ENCODE measurements at places on chromosomes 4 and X.

DNA sequence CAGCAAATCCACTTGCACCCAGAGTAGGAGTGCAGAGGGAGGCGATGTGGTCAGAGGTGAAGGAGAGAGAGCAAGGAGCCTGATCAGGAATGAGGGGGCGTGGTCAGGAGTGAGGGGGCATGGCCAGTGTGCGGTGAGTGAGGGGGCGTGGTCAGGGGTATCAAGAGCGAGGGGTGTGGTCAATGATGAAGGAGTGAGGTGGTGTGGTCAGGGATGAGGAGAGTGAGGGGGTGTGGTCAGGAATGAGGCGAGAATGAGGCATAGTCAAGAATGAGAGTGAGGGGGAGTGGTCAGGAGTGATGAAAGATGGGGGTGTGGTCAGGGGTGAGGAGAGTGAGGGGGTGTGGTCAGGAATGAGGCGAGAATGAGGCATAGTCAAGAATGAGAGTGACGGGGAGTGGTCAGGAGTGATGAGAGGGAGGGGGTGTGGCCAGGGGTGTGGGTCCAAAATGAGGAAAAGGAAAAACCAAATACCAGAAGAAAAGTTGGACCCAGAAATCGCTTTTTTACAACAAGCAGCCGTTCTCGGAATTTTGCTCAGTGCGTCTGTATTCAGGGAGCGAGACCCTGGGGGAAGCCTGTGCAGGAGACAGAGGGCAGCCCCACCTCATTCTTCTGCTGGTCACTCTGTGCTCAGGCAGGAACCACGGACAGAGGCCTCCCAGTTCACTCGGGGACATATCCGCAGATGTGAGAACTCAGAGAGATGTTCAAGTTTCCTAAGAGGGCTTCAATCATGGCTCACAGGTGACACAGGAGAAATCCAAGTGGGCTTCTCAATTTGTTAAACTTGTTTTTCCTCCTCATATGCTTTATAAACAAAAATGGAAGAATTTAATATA lies 47.5 kb downstream of the MAGEA1 start:
- DNase-seq: no peak

GRCh38 chr4:158863296-158863695 lies 94.5 kb downstream of the FNIP2 start:
- no peak for DNase-seq

GRCh38 chrX:57822818-57823217 lies 87.4 kb downstream of the ZXDA start:
- DNase-seq: no peak

GRCh38 chr4:147933316-147933715 lies 201.4 kb downstream of the ARHGAP10 start:
- DNase-seq: no peak

GRCh38 chr4:23882976-23883531 lies 6.8 kb downstream of the PPARGC1A start:
- no peak for DNase-seq

DNA sequence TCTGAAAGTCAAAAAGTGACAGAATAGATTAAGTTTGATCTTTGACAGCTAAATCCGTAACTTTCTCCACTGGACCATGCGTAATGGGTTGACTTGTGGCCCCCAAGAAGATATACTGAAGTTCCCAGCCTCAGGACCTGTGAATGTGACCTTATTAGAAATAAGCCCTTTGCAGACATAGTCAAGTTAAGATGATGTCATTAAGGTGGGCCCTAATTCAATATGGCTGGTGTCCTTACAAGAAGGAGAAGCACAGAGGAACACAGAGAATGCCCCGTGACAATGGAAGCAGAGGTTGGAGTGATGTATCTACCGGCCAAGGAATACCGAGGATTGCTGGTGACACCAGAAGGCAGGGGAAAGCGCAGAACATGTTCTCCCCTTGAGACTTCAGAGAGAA lies 14.4 kb downstream of the ENPP6 start:
- no peak for DNase-seq

GRCh38 chr4:538542-539142 lies 37.5 kb downstream of the TMEM271 start:
- DNase-seq: no peak

GRCh38 chr4:67910585-67910905 lies 26.7 kb upstream of the TMPRSS11D start:
- no peak for DNase-seq

DNA sequence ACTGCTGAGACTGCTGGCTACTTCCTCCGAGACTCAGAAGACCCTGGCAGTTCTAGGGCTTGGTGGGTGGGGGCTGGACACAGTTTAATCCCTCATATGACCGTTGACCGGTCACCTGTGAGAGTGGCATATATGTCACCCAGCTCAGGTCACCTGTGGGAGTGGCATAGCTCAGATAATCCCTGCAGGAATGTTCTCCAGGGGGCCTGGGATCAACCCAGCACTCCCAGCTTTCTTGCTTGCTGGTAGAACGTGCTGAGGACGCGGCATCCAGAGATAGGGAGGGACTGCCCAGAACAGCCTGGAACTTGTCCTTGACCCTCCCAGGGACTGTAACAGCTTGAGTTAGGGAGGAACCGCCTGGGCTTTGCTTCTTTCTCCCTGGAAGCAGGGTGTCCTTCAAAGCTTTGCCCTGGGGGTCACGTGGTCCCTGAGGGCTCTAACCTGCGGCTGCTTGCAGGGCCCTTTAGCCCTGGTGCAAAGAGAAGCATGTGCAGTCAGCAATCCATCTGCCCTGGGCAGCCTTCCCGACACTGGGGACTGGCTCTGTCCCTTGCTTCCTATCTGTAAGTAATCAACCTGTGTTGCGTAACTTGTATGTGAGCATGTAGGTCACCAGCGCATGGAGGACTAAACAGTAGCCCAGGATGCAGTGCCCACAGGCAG lies 55.3 kb downstream of the ZFYVE28 start:
- no peak for DNase-seq

DNA sequence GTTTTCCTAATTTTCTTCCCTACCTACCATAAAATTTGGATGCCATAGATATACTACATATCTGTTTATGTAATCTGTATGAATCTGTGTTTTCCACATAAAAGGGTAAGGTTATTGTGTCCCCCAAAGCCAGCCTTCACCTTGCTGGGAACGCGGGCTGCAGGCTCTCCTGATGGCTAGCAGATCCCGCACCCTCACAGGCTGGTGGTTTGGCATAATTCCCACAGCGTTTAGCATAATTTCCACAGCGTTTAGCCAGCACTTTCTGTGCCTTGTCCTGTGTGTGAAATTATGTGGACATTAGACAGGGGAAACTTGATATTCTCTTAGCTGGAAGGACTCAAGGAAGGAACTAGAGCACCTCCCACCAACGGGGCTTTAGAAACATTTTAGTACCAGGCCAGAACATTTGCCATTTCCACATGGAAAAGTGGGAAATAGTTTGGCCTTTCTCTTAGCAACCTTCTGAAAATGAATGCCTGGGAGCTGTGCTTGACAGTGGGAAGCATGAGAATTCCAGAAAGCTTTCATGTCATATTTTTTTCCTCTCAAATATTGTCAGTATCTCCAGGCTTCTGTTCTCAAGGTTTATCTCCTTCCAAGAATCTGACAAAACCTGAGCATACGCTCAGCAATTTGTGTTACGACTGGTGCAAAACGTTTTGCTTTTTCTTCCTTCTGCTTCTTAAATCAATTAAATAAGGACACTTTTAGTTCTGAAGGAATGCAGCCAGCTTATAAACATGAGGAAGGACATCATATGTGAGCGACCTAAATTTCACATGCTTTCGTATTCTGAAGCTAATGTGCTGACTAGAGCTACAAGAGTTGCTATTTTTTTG lies 67.9 kb downstream of the STK32B start:
- DNase-seq: no peak

- no peak for DNase-seq
Measured at GRCh38 chr4:118077767-118078105, 43.5 kb downstream of the NDST3 start.

DNA sequence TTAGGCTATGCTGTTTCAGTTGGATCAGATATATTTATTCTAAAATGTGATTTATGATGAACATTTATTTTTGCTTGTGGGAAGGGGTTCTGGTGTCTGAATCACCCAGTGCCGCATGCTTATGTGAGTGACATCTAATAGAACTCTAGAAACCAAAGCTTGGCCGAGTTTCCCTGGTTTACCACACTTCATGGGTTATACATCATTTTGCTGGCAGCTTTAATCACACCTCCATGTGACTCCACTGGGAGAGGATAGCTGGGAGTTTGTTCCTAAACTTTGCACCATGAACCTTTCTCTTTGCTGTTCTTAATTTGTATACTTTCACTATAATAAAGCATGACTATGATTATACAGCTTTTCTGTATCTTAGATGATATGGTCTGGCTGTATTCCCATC lies 382.9 kb downstream of the INPP4B start:
- no peak for DNase-seq

DNA sequence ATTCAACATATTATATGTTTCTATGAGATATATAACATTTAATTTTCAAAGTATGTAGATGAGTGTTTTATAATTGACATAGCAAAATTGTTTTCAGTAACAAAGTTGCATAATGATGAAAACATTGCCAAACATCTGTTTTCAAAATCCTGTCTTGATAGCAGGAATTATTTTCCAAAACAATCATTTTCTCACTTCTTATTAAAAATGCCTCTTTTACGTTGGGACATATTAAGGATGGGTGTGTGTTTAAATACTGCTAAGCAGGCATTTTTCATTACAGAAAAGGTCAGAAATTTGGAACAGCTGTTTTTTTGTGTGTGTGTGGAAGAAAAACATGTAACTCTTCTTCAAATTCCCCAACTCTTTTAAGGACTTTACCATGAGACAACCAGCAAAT lies 452.0 kb downstream of the SPRY1 start:
- no peak for DNase-seq

- no peak for DNase-seq
Measured at GRCh38 chrX:56284269-56284668, 52.1 kb downstream of the KLF8 start.

DNA sequence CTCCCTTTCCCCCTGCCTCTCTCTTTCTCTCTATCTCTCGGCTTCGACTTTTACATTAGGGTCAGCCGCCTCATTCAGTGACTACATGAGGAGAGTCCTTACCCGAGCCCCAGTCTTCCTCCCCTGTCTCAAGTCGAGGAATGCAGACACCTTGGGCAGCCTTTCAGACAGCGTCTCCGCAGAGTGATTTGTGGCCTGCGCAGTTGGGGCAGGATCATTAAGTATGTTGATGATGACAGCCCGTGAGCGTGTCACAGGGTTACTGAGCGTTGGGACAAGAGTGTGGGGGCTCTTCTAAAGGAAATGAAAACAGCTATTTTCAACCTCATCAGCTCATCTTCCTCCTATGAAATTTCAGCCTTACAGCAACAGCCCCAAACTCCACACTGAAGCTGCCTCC lies 312.1 kb upstream of the GATB start:
- DNase-seq: no peak

DNA sequence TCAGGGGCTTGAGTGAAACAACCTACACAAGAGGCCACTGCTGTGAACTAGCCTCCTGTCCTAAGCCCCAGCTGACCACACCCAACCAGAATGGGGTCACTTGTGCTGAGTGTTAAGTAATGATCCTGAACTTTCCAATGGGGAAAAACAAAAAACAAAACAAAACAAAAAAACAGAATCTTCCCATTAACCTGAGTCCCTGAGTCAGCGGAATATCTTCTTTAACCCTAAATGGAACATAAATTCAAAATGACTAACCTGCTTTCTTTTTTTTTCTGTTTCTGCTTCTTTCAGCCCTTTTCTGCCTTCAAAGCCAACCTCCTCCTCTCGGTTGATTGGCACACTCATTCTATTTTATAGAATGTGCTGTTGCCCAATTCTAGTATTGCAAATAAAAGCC lies 31.2 kb upstream of the MAGEA8 start:
- DNase-seq: no peak

- DNase-seq: no peak
Measured at GRCh38 chr4:185463541-185463940, 8.0 kb downstream of the CCDC110 start.

DNA sequence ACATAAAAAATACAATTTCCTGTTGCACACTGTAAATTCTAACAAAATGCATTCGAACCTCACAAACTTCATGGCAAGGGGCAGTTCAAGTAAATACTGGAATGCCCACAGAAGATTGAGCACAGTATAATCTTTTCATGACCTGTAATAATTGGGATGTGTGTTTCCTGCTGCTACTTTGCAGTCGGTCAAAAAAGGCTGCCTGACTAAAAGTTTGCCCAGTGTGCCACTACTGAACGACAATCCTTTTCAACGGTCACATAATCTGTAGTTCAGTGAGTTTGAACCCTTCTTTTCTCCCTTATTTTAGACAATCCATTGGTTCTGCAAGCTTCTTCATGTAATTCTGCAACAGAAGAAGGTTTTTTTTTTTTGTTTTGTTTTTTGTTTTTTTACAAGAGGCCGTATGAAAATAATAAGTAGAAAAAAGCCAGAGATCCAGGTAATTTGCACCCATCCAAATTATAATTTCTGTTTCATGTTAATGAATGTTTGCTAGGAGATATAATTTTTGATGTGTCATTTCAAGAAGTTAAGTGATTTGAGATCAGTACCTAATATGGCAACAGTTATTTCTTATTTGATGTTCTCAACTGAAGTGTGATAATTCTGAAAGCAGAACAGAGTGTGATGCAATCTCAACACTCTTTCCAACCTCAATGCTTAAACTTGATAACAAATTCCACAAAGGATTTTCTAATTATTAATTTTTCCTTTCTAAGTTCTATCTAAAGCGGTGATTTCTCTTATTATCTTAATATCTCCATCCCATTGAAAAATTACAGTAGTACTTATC lies 237.6 kb downstream of the FSTL5 start:
- DNase-seq: no peak

GRCh38 chr4:25253071-25253445 lies 19.2 kb downstream of the PI4K2B start:
- no peak for DNase-seq

GRCh38 chr4:155388162-155388561 lies 11.4 kb upstream of the MAP9 start:
- no peak for DNase-seq

- no peak for DNase-seq
Measured at GRCh38 chr4:94508806-94509205, 57.1 kb downstream of the PDLIM5 start.

DNA sequence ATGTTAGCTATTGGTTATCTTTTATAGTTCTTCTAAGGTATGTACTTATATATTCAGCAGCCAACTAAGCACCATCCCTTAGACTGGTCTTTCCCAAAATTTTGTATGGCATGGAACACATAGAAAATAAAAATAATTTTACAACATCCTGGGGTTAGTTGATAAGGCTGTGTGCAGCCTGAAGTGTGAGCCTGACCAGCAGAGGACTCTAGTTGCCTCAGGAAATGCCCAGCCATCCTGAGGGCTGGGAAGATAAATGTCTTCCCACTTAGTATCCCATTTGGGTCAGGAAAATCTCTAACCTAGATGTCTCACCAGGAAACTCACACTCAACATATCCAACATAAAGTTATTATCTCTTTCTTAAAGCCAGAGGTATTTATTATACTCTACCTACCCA lies 251.4 kb upstream of the POF1B start:
- no peak for DNase-seq

Measured in Kasumi-1 (cell line).